ENCODE measurements at places on chromosomes 6 and 20.

DNA sequence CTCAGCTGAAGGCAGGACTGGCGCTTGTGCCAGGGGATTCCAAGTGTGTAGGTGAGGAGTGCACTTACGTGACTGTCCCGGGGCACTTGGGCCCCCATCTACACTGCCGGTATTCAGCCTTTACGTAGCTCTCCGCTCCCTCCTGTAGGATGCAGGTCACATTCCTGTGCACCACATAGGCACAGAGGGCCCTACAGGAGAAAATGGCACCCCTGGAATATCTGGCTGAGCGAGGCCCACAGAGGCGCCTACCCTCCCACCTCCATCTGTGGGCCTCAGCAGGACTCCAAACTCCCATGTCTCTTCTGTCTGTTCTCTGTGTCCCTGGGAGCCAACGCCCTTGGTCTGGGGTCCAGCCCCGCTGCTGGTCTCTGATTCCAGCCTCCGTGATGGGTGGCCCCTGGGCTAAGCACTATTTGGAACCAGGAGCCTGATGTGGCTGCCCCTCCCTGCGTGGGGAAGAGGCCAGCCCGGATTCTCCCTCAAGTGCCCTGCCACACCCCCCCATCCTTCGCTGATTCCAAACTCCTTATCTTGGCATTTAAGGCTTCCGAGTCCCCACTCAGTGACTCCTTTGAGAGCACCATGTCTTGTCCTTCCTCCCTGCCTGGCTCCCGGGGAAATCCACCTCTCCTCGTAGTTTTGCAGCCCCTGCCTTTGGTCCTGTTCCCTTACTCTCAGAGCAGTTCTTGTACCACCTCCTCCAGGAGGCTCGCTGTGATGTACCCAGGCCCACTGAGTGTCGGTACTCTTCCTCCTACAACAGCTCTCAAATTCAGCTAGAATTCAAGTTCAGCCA, 1.5 kb downstream of the EMILIN3 start:
- DNase-seq, result no peak

GRCh38 chr20:63241272-63241671, 5.6 kb downstream of the BIRC7 start:
- DNase-seq, result no peak

DNA sequence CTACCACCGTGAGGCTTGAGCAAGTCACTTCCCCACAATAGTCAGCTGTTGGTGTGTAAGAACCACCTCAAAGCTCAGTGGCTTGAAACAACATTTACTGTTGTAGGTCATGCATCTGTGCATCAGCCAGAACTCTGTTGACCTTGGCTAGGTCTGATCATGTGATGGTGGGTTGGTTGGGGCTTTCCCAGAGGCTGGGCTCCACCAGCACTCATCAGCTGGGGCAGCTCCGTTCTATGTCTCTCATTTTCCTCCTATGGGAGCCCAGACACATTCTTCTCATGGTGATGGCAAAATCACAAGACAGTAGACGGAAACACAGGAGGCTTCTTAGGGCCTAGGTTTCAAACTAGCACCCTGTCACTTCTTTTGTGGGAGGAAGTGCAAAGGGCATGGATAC, 42.8 kb upstream of the PSMF1 start:
- DNase-seq, result no peak

- peak; percentile 27 for DNase-seq
Measured at GRCh38 chr20:20712004-20712473, 405 bp downstream of the RALGAPA2 start.

- DNase-seq, result no peak
Measured at GRCh38 chr20:57809661-57810172, 99.9 kb upstream of the PMEPA1 start.

DNA sequence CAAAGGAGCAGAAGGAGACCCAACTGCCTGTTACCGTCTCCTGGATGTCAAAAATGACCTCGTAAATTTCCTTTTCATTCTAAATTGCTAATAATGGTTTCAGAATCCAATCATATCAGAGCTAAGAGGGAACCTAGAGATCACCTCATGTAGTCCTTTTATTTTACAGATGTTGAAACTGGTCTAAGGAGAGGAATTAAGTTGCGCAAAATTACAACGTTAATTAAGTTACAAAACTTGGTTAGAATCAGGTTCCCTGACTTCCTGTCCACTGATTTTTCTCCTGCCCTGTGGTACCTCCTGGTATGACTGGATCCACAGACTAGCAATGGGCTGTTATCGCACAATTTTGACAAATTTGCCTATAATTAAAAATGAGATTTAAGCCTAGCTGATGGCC, 9.0 kb upstream of the STK38 start:
- DNase-seq, result no peak
